ENCODE measurements at places on chromosomes 6 and 20. TPM values are rescaled to one million over a fixed set of nuclear protein-coding genes. Genes with fewer than 3 reads are reported as not detected.
A peak's percentile ranks its signal among the peaks of the same experiment; 100 is the strongest.

Gene ERVFRD-1
- not detected for total RNA-seq

DNA sequence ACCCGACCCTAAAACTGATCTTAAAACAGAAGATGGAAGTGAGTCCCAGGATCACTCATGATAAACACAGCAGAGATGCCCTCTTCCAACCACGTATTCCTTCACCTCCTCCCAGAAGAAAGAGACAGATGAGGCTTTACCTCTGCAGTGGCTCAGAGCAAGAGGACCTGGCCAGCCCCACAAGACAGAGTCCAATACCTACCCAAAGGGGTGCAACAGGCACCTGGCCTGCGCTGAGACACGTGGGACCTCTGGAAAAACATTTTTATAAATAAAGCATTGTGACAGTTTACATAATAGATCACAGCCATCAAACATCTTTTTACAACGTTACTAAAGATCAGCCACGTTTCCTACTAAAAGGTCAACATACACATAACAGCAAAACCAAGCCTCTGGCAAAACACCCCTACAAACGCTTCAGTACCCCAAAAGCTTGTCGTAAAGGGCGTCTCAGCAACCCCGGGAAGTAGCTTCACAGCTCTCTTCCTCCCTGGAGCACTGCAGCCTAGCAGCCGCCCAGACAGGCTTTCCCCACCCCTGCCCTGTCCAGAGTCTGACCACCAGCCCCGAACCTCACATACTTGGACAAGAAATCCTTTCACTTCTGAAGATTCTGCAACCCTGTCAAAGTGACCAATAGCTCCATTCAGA is 2.9 kb downstream of the TAF4 start:
- DNase-seq: no peak
- H3K36me3 ChIP-seq: no peaks in the 10 kb centered on the region
- H3K27me3 ChIP-seq: no peaks in the 10 kb centered on the region
- H3K27ac ChIP-seq: peak overlapping the region; percentile 2
- H3K4me3 ChIP-seq: peak overlapping the region; percentile 46

Gene DNPH1
- total RNA-seq: 38.3 TPM

Gene RAB23
- total RNA-seq: 2.2 TPM

Gene MCUR1
- total RNA-seq: 24.8 TPM

GRCh38 chr20:13855613-13856012 is 70.8 kb downstream of the NDUFAF5 start:
- no peak for DNase-seq
- H3K27me3 ChIP-seq: peaks cover 12% of the 10 kb centered on the region
- no peak overlapping the region for H3K4me3 ChIP-seq
- no peaks in the 10 kb centered on the region for H3K4me1 ChIP-seq
- no peaks in the 10 kb centered on the region for H3K36me3 ChIP-seq

GRCh38 chr6:52328729-52329128 is 33.2 kb upstream of the PAQR8 start:
- H3K36me3 ChIP-seq: no peaks in the 10 kb centered on the region
- H3K4me1 ChIP-seq: peaks cover 23% of the 10 kb centered on the region
- H3K27ac ChIP-seq: no peak overlapping the region
- H3K27me3 ChIP-seq: no peaks in the 10 kb centered on the region
- no peak overlapping the region for H3K4me3 ChIP-seq

GRCh38 chr6:45076217-45076930 is 251.8 kb upstream of the RUNX2 start:
- no peak overlapping the region for H3K27ac ChIP-seq
- no peaks in the 10 kb centered on the region for H3K27me3 ChIP-seq
- no peak overlapping the region for H3K4me3 ChIP-seq
- H3K4me1 ChIP-seq: peaks cover 29% of the 10 kb centered on the region
- H3K36me3 ChIP-seq: peaks cover 20% of the 10 kb centered on the region

Gene GNL1
- total RNA-seq: 114 TPM

- peaks cover 58% of the 10 kb centered on the region for H3K4me1 ChIP-seq
- DNase-seq: peak; percentile 46
- peaks cover 29% of the 10 kb centered on the region for H3K27me3 ChIP-seq
- H3K4me3 ChIP-seq: peak overlapping the region; percentile 33
These were observed 74.1 kb upstream of the TOX2 start for GRCh38 chr20:43840382-43841070.

DNA sequence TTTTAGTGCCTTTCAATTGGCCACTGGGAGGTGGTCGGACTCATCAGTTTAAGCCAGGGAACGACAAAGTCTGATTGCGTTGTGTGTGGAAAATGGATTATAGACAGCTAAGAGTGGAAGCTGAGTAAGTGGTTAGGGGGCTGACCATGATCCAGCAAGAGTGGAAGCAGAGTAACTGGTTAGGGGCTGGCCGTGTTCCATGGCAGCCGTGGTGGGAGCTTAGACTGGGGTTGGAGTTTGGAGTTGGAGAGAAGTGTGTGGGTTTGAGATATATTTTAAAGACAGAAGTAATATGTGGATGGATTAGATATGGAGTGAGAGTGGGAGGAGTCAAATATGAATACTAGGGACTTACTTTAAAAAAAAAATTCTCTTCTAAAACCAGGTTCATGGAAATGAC is 41.7 kb downstream of the LRRN4 start:
- no peak overlapping the region for H3K4me3 ChIP-seq
- peaks cover 28% of the 10 kb centered on the region for H3K4me1 ChIP-seq
- H3K36me3 ChIP-seq: peaks cover 21% of the 10 kb centered on the region
- peak overlapping the region; percentile 34 for H3K27ac ChIP-seq
- H3K27me3 ChIP-seq: no peaks in the 10 kb centered on the region

- no peak overlapping the region for H3K27ac ChIP-seq
- H3K36me3 ChIP-seq: no peaks in the 10 kb centered on the region
- no peaks in the 10 kb centered on the region for H3K27me3 ChIP-seq
- no peak overlapping the region for H3K4me3 ChIP-seq
- no peak for DNase-seq
These were observed 72.2 kb downstream of the RPP40 start for GRCh38 chr6:4931530-4932227.

Gene VARS1
- 91.3 TPM for total RNA-seq

Gene OLIG3
- 0.41 TPM for total RNA-seq

DNA sequence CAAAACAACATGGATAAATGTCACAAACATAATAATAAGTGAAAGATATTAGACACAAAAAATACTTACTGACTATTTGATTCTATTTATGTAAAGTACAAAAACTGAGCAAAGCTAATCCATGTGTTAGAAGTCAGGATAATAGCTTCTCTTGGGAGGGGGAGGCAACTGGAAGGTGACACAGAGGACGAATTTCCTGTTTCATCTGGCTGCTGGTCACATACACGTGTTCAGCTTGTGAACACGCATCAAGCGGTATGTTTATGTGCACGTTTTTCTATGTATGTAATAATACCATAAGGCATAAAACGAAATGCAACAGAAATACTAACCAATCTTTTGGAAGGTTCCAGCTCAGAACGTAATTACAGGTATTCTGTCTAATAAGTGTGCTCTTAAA is 54.3 kb downstream of the MKKS start:
- H3K27ac ChIP-seq: no peak overlapping the region
- no peak for DNase-seq
- H3K36me3 ChIP-seq: peaks cover 1% of the 10 kb centered on the region
- no peak overlapping the region for H3K4me3 ChIP-seq
- H3K4me1 ChIP-seq: no peaks in the 10 kb centered on the region

- H3K36me3 ChIP-seq: no peaks in the 10 kb centered on the region
- H3K27ac ChIP-seq: no peak overlapping the region
- no peaks in the 10 kb centered on the region for H3K27me3 ChIP-seq
- no peak for DNase-seq
These were observed 322.0 kb upstream of the SOX4 start for GRCh38 chr6:21271428-21272155.

- no peak overlapping the region for H3K27ac ChIP-seq
- H3K4me3 ChIP-seq: no peak overlapping the region
- H3K36me3 ChIP-seq: no peaks in the 10 kb centered on the region
- H3K27me3 ChIP-seq: no peaks in the 10 kb centered on the region
- peaks cover 6% of the 10 kb centered on the region for H3K4me1 ChIP-seq
These were observed 135.9 kb downstream of the JPH2 start for GRCh38 chr20:44050925-44051660.

- no peak for DNase-seq
- peak overlapping the region; percentile 2 for H3K27ac ChIP-seq
- H3K36me3 ChIP-seq: peaks cover 29% of the 10 kb centered on the region
- H3K4me3 ChIP-seq: no peak overlapping the region
- H3K27me3 ChIP-seq: no peaks in the 10 kb centered on the region
These were observed 10.7 kb downstream of the NELFCD start for GRCh38 chr20:58991715-58992114.

Gene PNISR
- 192 TPM for total RNA-seq

- no peaks in the 10 kb centered on the region for H3K36me3 ChIP-seq
- no peak overlapping the region for H3K4me3 ChIP-seq
- no peaks in the 10 kb centered on the region for H3K27me3 ChIP-seq
- no peak for DNase-seq
These were observed 45.8 kb upstream of the ARID1B start for GRCh38 chr6:156731396-156731795.

Gene DEFB132
- total RNA-seq: not detected

DNA sequence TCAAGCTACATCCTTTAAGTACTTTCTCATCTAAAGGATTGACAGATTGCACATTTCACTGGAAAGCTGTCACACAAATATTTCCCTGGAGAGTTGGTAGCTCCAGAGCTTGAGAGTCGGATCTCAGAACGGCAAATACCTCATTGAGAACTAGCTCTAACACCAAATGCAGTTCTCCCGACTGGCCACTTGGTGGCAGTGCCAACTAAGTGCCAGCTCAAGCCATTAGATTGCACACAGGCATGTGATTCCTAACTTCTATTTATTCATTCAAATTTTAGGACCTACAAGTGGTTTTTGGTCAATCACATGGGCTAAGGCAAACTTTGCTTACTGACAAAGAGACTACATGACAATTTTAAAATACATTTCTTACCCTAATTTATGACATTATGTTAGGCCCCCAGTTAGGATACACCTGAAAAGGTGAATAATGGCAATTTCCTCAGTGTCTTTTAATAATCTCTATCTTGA is 7.9 kb upstream of the MCHR2 start:
- peak; percentile 30 for DNase-seq
- H3K4me3 ChIP-seq: no peak overlapping the region
- no peak overlapping the region for H3K27ac ChIP-seq
- H3K27me3 ChIP-seq: peaks cover 26% of the 10 kb centered on the region
- H3K4me1 ChIP-seq: no peaks in the 10 kb centered on the region

GRCh38 chr20:62995898-62996595 is 10.7 kb downstream of the BHLHE23 start:
- no peak for DNase-seq
- H3K4me1 ChIP-seq: no peaks in the 10 kb centered on the region
- H3K4me3 ChIP-seq: no peak overlapping the region
- no peak overlapping the region for H3K27ac ChIP-seq

DNA sequence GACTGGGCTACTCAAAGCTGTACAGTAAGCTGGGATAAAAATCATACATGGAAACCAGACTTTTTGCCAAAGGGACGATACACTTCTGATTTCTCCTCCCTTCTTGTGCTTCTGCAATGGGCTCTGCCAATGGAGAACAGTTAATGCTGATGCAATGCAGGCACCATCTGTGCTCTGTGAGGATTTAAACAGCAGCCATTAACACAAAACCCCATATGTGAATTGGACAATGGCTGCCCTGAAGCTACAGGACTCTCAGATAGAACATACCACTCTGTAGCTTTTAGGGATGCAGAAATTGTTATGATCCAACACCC is 71.9 kb downstream of the GJA10 start:
- H3K36me3 ChIP-seq: peaks cover 26% of the 10 kb centered on the region
- no peak overlapping the region for H3K4me3 ChIP-seq
- no peak for DNase-seq
- H3K27me3 ChIP-seq: no peaks in the 10 kb centered on the region

DNA sequence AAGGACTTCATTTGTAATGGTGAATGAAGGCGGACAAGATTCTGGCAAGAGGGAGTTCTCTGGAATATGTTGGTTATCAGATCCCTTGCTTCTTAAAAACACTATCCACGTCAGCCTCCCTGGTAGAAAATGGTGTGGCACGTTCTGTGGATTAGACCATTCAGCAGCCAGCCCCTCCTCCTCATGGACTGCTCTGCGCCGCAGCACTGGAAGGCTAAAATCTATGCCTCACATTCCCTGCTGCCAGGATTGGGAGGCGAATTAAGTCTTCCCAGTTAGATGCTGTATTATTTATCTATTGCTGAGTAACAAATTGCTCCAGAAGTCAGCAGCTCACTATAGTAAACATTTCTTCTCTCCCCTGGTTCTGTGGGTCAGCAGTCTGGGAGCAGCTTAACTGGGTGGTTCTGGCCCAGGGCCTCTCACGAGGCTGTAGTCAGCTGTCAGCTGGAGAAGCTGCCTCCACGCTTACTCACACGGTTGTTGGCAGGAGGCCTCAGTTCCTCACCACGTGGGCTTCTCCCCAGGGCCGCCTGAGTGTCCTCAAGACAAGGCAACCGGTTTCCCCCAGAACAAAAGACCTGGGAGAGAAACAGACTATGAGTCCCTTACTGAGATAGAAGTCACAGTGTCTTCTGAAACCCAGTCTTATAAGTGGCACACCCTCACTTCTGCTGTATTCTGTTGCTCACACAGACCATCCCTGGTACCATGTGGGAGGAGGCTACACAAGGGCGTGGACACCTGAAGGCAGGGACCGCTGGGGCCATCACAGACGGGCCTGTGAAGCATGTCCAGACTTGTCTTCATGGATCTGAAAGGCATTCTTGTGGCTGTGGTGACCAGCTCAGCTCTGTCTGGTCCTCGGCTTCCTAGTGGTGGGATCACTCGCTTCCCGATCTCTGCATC is 101.0 kb downstream of the NRN1 start:
- H3K4me1 ChIP-seq: no peaks in the 10 kb centered on the region
- no peak overlapping the region for H3K27ac ChIP-seq
- H3K27me3 ChIP-seq: no peaks in the 10 kb centered on the region
- DNase-seq: no peak

Gene LHFPL5
- not detected for total RNA-seq

Gene TP53TG5
- 0.67 TPM for total RNA-seq

- H3K36me3 ChIP-seq: no peaks in the 10 kb centered on the region
- H3K4me1 ChIP-seq: peaks cover 20% of the 10 kb centered on the region
- no peak for DNase-seq
- H3K4me3 ChIP-seq: no peak overlapping the region
These were observed 1.5 kb upstream of the TNXB start for GRCh38 chr6:32110632-32111031.

- H3K4me1 ChIP-seq: peaks cover 9% of the 10 kb centered on the region
- peaks cover 47% of the 10 kb centered on the region for H3K27me3 ChIP-seq
- H3K27ac ChIP-seq: no peak overlapping the region
- H3K4me3 ChIP-seq: no peak overlapping the region
- no peaks in the 10 kb centered on the region for H3K36me3 ChIP-seq
These were observed 89.9 kb downstream of the GPR6 start for GRCh38 chr6:110067837-110068591.

DNA sequence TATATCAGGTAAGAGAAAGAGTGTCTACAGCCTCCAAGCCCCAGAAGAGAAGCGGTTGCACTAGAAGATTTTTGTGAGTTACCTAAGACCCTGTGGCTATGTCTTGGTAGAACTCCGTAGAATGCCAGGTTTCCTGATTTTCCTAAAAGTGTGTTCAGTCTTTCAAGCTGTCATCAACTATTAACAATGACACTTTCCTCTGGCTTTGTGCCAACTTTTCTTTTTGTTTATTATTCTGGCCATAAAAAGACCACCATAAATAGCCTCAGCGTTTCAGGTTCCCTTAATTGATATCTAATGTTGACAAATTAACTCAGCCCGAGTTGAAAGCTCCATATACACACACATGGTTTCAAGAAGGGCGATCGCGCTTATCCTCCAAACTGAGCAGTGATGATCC is 1.2 kb downstream of the PAK5 start:
- no peaks in the 10 kb centered on the region for H3K4me1 ChIP-seq
- H3K4me3 ChIP-seq: no peak overlapping the region
- DNase-seq: no peak
- no peaks in the 10 kb centered on the region for H3K36me3 ChIP-seq
- no peak overlapping the region for H3K27ac ChIP-seq

Data from activated T-cell treated with anti-CD3 and anti-CD28 coated beads, Interleukin-2, amount 50 U/mL, for 72 hours (primary cell).